ENCODE measurements at places on chromosomes 16 and 17.

DNA sequence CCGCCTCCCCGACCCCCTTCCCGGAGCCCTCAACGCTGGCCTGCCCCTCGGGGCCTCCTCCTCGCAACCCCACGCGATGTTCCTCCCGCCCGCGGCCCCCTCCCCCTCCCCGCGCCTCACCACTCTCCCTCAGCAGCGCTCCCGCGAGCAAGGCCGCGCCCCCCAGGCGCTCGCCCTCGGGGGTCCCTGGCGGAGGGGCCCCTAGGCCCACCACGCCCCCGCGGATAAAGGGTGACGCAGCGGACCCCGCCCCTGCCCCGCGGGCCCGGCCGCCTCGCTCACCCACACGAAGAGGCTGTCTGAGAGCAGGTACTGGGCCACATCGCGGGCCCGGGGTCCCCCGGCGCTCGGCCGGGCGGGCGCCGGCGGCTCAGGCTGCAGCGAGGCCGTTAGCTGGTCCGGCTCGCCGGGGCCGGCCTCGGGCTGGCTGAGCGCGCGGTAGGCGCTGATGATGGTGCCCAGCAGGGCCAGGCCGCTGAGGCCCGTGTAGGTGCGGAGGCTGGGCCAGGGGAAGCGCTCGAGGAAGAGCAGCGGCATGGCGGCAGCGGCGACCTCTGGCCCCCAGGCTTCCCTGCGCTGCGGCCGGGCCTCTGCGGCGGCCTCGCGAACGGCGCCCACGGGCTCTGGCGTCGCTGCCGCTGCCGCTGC is 430 bp downstream of the AMFR start:
- DNase-seq = no peak

GRCh38 chr17:35748341-35748841 is 4.6 kb downstream of the GAS2L2 start:
- peak; percentile 26 for DNase-seq

DNA sequence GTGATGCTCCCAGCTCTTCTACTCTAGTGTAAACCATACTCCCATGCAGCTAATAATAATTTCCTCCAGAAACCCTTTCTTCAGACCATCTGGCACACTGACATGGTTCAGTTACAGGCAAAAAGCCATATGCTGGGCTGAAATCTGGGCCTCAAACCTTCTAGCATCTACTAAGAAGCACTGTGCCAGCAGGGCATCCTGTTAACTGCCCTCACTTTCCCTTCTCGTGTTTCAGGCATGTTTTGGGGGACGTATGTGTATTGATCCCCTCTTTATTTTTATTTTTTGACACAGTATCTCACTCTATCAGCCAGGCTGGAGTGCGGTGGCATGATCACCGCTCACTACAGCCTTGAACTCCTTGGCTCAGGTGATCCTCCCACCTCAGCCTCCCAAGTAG is 33.3 kb downstream of the STAT5A start:
- DNase-seq = peak; percentile 82

GRCh38 chr17:72985882-72986720 is 106.4 kb downstream of the SLC39A11 start:
- peak; percentile 44 for DNase-seq

Measured in NCI-H446 (cell line).